ENCODE measurements at places on chromosomes 5 and 9.

GRCh38 chr5:4531756-4532704 lies 608.1 kb upstream of the ADAMTS16 start:
- DNase-seq: no peak

DNA sequence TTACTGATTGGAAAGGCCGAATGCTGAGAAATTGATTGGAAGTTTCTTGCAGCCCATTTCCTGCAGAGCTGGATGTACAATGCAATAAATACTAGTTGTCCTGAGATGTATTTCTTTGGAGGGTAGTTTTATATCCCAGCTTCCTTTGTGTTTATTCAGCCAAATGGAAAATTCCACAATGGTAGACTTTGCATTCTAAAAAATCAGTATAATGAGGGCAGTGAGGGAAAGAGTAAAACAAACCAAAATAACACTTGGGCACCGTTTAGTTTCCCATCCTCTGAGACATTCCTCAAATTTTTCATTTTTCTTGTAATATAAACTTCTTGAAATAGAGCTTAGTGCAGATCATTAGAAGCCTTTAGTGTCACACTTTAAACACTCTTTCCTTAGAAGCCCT lies 379.4 kb downstream of the EBF1 start:
- DNase-seq: no peak

- DNase-seq: no peak
Observed at GRCh38 chr5:72509401-72509800, 2.2 kb upstream of the ZNF366 start.

- DNase-seq: no peak
Observed at GRCh38 chr5:116145416-116145815, 60.6 kb downstream of the COMMD10 start.

DNA sequence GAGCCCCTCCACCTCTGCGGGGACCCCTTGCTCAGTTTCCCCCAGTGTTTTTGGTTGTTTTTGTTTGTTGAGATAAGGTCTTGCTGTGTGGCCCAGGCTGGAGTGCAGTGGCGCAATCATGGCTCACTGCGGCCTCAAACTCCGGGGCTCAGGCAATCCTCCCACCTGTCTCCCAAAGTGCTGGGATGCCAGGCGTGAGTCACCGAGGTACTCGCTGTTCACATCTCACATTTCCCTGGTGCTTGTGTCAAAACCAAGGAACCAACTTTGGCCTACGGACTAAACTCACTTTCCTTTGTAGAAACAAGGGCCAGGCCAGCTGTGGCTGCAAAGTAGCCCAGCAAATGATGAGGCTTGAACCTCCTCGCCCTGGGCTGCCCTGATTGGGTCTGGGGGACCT lies 9.7 kb upstream of the AJM1 start:
- no peak for DNase-seq

- no peak for DNase-seq
Observed at GRCh38 chr9:92949266-92949982, 2.1 kb downstream of the FGD3 start.

GRCh38 chr9:134374301-134375010 lies 48.2 kb downstream of the RXRA start:
- DNase-seq: no peak

GRCh38 chr5:61464512-61464911 lies 132.5 kb downstream of the ZSWIM6 start:
- no peak for DNase-seq

DNA sequence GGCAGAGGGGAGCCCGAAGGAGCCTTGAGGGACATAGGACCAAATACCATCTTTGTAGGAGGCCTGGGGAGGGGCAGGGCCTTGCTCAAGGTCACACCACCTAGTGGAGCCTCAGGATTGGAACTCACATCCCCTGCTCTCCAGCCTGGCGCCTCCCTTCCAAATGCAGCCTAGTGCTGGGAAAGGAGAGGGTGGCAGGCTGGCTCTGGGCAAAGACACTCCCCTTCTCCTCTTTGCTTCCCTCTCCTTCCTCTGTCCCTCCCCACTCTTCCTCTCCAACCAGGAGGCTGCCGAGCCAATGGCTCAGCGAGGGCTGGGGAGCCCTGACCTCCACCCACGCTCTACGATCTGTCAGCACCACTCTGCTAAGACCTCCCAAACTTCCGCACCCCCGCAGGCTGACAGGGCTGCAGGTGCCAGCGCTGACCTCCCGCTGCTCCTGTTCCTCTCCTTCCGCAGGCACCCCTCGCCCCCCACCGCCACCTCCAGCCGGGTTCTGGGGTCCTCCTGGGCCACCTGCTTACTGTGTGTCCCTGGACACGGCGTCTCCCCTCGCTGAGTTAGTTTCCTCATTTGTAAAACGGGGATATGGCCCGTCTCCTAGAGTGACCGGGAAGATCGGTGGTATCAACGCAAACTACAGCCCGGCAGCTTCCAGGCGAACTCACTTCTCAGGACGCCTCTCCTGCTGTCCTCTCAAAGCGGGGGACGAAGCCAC lies 52.9 kb downstream of the C9orf50 start:
- no peak for DNase-seq

GRCh38 chr5:30195036-30195435 lies 998.5 kb upstream of the CDH6 start:
- no peak for DNase-seq

DNA sequence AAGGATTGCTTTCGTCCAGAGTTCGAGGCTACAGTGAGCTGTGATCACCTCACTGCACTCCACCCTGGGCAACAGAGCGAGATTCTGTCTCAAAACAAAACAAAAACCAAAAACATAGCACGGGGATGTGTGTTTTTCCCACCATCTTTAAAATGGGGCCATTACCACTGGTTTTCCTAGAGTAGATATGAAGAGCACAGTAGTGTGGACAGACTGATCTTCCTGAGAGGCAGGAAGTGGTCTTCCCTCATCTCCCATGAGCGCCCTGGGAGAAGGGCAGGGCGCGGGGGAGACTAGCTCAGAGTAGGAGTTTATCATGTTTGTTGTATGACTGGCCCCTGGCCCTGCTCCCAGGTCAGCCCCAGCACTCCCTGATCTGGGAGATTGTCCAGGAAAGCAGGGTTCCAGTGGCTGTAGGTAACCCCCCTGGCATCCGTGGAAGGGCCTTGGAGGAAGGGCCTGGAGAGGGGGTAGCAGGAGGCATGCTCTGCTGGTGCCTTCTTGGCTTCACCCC lies 2.3 kb downstream of the SUSD3 start:
- no peak for DNase-seq

DNA sequence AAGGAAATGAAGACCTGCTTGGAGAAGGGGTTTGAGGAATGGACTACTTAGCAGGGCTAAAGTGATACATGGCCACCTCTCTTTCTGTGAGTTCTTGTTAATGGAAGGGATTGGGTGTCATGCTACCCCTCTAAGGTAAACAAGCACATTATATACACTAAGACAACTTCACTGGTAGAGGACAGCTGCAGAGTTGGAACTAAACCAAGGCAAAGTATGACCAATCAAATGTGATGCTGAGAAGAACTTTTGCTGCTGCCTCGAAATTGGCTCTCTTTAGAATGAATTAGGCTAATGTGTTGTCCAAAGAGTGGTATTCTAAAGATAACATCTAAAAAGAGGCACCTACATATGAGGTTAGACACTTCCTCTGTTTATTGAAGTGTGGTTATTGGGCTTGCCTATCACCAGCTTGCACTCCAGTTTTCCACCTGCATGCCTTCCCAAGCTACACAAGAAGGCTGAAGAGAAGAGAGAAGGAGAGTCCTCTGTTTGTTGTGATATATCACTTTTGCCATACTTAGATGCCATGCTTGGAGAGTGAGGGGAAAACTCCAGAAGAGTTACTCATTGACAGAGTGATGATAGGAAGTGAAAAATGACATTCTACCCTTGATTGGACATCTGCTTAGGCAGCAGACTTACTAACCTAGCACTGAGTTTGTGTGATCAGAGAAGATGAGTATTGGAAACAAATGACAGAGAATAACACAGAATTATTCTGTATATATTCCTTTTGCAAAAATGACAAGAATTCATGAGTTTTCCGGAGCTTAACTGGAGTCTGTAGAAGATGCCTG lies 536.1 kb downstream of the ZNF608 start:
- no peak for DNase-seq

- no peak for DNase-seq
Observed at GRCh38 chr5:107476783-107477182, 194.0 kb downstream of the EFNA5 start.

DNA sequence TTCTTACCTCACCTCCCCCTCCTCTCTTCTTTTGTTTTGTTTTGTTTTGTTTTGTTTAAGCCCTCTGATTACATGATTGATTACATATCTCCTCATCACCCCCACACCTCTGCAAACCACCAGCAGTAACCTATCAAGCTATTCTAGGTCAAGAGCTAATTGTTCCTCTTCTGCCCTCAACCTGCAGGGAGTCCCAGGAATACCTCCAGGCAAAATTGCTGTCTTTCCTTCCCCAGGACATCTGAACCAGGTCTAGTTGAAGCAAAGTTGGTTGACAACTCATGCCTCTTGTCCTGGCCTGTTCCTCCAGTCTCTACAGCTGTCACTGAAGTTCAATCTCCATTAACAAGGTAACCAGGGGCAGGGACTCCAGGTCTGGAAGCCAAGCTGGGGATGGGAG lies 80.0 kb upstream of the PTGER4 start:
- DNase-seq: no peak

GRCh38 chr9:89218040-89218928 lies 39.7 kb upstream of the SHC3 start:
- no peak for DNase-seq

DNA sequence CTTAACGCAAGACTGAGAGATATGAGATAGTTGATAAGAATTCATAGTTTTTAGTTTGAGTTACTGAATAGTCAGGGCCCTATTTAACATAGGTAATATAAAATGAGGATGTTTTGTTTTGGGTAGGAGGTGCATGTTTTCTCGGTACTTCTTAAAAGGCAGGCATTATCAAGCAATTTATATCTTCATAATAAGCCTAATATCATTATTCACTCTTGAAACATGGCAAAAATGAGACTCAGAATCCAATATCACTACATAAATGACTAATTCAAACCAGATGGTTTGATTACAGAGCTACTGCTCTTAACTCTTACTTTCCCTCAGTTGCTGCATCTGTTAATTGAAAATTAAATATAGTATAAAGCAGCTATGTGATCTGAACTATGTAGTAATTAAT lies 2038.7 kb downstream of the EFNA5 start:
- DNase-seq: no peak

DNA sequence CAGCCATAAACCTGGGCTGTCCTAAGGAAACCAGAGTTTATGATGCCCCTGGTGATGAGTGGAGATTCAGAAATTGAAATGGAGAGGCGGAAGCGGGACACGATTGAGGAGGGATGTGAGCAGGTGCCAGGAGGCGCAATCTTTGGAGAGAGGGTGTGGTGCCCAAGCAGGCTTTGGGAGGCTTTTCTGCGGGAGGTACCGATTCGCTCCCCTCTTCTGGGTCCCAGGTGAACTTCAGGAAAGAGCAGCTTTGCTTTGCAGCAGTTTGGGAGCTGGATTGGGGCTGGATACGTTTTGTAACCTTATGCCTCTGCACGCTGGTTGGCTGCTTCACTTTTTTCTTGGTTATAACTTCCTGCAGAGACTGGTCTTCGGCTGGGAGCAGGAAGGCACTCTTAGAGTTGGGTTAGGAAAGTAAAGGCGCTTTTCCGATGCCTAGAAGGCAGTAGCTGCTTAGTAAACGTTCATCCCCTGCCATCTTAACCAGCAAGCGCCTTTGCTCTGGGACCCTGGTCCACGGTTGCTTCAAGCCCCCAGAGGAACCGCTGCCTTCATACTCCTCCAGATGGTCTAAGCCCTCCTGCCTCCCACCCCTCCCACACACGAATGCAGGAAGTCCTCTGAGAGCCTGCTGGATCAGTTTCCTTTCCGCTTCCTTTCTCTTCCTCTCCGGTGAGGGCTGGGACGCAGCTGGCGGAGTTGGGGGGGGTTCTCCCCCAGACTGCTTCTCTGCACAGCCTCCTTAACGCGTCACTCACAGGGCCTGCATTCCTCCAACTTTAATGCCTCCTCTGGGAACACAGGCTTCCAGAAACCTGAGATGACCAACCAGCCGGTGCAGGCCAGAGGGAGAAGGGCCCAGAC lies 15.2 kb upstream of the NEK6 start:
- no peak for DNase-seq

DNA sequence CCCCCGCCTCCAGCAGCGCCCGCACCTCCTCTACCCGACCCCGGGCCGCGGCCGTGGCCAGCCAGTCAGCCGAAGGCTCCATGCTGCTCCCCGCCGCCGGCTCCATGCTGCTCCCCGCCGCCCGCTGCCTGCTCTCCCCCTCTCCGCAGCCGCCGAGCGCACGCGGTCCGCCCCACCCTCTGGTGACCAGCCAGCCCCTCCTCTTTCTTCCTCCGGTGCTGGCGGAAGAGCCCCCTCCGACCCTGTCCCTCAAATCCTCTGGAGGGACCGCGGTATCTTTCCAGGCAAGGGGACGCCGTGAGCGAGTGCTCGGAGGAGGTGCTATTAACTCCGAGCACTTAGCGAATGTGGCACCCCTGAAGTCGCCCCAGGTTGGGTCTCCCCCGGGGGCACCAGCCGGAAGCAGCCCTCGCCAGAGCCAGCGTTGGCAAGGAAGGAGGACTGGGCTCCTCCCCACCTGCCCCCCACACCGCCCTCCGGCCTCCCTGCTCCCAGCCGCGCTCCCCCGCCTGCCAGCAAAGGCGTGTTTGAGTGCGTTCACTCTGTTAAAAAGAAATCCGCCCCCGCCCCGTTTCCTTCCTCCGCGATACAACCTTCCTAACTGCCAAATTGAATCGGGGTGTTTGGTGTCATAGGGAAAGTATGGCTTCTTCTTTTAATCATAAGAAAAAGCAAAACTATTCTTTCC lies 19.3 kb downstream of the CDKN2A start:
- DNase-seq: no peak

DNA sequence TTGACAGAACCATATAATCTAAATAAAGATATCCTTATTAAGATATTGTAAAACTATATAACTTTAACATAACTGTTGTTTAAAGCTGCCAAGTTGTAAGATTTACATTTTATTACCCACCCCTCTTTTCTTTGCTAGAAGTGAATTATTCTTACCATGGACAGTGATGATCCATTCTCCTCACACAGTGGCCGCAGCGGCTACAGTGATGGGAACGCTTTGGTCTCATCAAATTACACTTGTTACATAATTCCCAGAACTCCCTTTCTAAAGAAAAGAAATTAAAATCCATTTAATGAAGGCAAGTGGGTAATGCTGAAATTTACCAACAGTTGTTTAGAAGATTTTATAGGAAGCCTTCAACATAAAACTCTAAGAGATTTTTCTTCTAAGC lies 31.2 kb downstream of the ZDHHC21 start:
- no peak for DNase-seq

GRCh38 chr9:37997636-37998374 lies 71.2 kb downstream of the SHB start:
- DNase-seq: no peak

DNA sequence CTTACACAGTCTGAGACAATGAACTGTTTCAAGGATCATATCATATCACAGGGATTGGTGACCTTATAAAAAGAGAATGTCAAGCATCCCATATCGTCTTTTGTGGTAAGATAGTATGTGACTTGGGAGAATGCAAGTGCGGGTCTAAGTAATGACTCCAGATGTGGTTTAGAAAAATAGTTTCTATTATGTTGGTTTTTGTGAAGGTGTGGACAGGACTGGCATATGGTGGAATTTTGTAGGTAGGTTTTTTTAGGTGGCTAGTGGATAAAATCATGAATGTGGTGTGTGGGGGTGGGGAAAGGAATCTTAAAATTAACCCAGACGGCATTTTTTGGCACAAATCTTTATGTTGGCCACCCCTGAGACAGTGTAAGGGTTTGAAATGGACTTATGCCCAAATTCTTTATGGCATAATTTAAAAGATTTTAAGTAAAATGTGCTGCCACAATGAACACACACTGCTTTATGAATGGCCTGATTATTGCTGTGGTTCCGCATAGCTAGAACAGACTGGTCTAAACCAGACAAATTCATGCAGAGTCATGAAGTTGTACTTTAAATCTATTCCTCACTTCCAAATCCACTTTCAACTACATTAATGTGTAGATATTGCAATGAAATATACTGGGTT lies 204.8 kb upstream of the HAPLN1 start:
- DNase-seq: no peak
